ENCODE measurements at places on chromosomes 2 and 18. TPM values are rescaled to one million over a fixed set of nuclear protein-coding genes. Genes with fewer than 3 reads are reported as not detected.

The UGT1A5 gene
- total RNA-seq: not detected

GRCh38 chr2:240991378-240992263, 6.8 kb upstream of the SNED1 start:
- H3K4me1 ChIP-seq: peaks cover 6% of the 10 kb centered on the region
- peak overlapping the region; percentile 94 for H3K27ac ChIP-seq
- H3K4me3 ChIP-seq: no peak overlapping the region
- no peaks in the 10 kb centered on the region for H3K27me3 ChIP-seq
- H3K36me3 ChIP-seq: no peaks in the 10 kb centered on the region
- peak; percentile 97 for DNase-seq

DNA sequence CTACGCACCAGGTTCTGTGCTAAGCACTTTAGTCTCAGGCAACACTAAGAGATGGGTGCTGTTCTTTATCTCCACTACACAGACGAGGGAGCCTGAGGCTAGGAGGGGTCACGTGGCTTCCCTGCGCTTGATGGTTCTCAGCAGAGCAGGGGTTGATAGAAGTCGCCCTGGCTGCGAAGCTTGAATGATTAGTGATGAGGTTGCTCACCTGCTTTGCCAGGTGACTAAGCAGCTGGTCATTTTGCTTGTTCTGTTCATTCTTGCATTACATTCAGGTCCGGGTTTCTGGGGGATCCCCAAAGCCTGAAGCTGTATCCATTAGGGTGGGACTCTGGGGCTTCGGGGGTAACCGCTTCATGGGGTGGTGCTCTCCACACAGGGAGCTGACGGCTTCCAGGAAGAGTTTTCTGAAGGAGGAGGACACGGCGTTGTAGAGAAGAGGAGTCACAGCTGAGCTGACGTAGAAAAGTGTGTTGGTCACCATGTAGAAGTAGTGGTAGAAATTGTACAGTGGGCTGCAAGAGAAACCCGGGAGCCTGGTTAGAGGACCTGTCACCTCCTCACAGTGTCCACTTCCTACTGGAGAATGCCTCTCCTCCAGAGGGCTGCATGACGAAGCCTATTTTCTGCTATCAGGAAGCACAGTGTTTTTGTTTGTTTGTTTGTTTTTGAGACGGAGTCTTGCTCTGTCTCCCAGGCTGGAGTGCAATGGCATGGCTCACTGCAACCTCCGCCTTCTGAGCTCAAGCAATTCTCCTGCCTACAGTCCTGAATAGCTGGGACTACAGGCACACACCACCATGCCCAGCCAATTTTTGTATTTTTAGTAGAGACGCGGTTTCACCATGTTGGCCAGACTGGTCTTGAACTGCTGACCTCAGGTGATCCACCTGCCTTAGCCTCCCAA, 11.5 kb downstream of the NTSR2 start:
- H3K4me1 ChIP-seq: no peaks in the 10 kb centered on the region
- H3K4me3 ChIP-seq: no peak overlapping the region
- H3K27me3 ChIP-seq: no peaks in the 10 kb centered on the region
- no peaks in the 10 kb centered on the region for H3K36me3 ChIP-seq
- no peak for DNase-seq
- H3K27ac ChIP-seq: no peak overlapping the region

DNA sequence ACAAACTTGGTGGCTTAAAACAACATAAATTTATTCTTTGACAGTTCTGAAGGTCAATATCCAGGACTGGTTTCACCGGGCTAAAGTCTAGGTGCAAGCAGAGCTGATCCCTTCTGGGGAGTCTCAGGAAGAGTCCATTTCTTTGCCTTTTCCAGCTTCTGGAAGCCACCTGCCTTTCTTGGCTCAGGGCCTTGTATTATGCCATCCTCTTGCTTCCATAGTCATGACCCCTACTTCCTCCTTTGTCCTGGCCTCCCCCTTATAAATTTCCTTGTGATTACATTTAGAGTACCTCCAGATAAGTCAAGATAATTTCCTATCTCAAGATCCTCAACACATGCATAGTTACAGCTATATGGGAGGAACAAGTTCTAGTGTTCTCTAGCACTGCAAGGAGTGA, 1089.5 kb downstream of the LRP1B start:
- DNase-seq: no peak
- H3K4me1 ChIP-seq: no peaks in the 10 kb centered on the region
- no peaks in the 10 kb centered on the region for H3K36me3 ChIP-seq
- H3K4me3 ChIP-seq: no peak overlapping the region
- H3K27me3 ChIP-seq: no peaks in the 10 kb centered on the region

Measured in aorta (tissue), 5 donors.